ENCODE measurements at places on chromosomes 7 and 10.

GRCh38 chr7:24881623-24882022, 98.4 kb downstream of the OSBPL3 start:
- DNase-seq, result no peak

DNA sequence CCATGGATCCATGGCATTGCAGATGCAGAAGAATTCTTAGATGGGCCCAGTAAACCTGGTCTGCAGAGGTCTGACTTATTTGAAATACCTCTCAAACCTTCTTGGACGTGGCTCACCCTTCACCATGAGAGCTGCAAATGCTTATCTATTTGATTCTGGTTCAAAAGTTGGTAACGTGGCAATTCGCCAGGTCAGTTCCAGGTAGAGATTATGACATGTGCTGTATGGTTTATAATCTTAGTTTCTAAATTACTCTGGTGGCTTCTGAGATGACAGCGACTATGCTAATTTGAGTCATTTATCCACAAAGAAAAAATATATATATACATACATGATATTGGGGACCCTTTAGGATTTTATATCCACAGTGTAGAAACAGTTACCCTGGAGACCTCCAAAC, 68.8 kb downstream of the NRP1 start:
- no peak for DNase-seq

- no peak for DNase-seq
Measured at GRCh38 chr7:47677664-47678063, 95.8 kb upstream of the TNS3 start.

DNA sequence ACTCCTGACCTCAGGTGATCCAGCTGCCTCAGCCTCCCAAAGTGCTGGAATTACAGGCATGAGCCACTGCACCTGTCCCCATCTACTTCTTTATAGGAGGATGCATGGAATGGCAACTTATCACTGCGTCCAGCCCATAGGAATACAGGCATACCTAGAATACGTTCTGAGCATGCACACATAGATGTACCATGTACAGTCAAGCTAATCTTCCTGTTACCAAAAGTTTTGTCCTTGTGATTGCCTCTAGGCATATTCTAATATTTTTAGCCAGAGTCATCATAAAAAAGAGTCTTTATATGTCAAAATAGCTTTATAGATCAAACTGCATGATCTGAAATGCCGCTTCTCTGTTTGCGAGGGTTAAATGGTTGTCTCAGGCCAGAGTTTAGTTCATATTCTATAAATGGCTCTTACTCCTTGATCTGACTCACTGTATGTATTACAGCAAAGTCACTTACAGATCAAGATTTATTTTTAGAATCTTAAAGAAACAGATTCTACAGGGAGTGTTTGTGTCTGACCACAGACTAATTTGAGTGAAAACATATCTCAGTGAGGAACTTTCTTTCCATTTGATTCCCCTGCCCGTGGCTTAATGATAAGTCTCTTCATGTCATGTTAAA, 210.9 kb downstream of the CREB5 start:
- DNase-seq, result no peak

DNA sequence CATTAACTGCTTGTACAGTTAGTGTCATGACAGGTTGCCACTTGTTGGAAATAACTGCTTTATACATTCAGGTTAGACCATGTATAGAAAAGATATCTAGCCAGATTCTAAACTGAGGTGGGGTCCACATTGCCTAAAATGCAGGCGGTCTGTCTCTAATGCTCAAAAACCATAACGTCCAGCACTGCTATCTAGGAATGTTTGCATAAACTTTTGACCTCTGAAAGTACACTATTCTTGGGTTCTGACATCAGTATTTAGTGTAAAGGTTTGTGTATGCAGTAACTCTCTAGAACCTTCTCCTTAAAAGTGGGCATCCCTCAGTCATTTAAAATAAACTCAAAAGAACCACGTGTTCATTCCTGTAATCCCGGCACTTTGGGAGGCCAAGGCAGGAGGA, 10.3 kb upstream of the FAM171A1 start:
- DNase-seq, result no peak

DNA sequence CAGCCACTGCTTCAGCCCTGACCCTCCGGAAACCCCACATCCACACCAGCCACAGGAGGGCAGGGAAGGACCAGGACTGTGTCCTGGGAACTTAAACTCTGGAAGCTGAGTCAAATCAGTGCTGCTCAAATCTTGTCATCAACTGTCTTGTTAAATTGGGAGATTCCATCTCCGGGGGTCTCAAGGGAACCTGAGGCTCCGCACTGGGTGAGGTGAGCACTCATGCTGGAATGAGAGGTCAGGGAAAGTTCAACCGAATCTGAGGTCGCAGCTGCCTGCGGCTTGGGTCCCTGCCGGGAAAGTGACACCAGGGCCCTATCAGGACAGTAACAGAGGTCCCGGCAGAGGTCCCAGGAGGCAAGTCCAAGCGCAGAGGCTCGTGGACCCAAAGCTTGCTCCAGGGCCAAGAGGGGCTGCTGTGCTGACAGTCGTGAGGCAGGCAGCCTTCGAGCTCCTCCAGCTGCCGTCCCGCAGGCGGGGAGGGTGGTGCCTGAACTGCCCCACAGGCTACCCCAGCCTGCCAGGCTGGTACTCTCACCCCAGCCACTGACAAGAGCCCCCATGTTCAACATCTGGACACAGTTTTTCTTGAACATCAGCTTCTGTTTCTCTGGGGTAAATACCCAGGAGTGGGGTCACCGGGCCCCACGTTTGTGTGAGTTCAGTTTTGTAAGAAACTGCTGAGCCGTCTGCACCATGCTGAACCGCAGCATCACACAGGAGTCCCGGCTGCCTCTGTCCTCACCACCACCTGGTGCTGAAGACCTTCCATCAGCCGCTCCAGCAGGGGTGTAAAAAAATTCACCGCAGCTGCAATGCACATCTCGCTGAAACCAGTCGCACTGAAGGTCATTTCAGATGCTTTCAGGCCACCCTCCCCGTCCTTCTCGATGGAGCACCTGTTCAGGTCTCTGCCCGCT, 101.0 kb downstream of the DIP2C start:
- no peak for DNase-seq

All from pulmonary artery endothelial cell (primary cell).